Stimulated activated CD4-positive, alpha-beta T cell treated with anti-CD3 and anti-CD28 coated beads, Interleukin-1b, Interleukin-23, amount 100 ng/mL, for 1 hour (primary cell): ENCODE measurements at places on chromosomes 5 and 9.

DNA sequence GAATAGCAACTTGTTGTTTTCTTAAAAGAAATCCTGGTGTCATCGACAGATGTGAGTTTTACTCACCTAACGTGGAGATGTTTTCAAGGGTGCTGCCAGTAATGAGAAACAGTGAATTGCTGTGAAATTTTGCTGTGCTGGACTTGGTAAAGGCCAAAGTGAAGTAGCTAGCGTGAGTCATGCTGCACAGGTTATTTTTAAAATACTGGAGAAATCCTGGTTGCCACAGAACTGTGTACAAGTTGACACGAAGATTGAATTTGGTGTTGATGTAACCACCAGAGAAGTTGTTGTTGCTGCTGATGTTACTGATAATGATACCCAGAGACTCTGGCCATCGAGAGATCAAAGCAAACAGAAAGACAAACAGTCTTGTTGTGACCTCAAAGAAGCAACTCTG, 187.9 kb upstream of the NFIL3 start:
- DNase-seq: no peak

DNA sequence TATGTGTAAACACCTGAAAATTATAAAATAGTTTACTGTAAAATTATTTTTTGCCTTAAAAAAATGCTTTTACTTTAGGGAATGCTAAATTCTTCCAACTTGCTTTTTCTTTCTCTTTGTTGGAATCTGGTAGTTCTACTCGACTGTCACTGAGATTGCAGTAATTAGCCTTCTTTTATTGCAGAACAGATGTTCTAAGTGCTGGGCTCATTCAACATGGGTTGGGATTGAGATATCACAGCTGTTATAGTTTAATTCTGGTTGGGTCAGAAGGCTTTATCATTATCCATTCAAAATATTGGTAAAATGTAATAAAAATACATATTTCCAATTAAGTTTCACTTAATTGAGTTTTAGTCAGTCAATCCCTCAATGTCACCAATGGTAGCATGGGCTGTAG, 686.7 kb downstream of the CDH18 start:
- no peak for DNase-seq

GRCh38 chr9:120066315-120066714, 513.7 kb downstream of the CDK5RAP2 start:
- DNase-seq: no peak

GRCh38 chr5:120239086-120239485, 225.0 kb upstream of the PRR16 start:
- no peak for DNase-seq

GRCh38 chr9:33858423-33858822, 41.5 kb downstream of the UBE2R2 start:
- no peak for DNase-seq

- DNase-seq: no peak
Observed at GRCh38 chr5:151270599-151270998, 17.6 kb downstream of the GM2A start.

- DNase-seq: no peak
Observed at GRCh38 chr9:33162721-33163311, 4.3 kb downstream of the B4GALT1 start.

DNA sequence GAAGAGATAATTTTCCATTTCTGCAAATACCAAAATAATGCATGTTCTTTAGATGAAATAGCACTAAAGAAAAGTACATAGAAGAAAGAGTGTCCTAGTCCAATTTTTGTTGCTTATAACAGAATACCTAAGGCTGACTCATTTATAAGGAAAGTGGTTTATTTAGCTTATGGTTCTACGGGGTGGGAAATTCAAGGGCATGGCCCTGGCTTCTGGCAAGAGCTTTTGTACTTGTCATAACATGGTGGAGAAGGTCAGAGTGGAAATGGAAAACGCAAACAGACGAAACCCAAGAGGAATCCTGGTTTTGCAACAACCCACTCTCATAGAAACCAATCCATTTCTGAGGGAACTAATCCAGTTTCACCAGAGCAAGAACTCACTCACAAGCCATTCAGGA, 283.7 kb downstream of the CSNK1G3 start:
- DNase-seq: no peak

GRCh38 chr5:134561871-134562296, 36.4 kb downstream of the JADE2 start:
- no peak for DNase-seq

GRCh38 chr5:543351-543750, 19.1 kb upstream of the SLC9A3 start:
- no peak for DNase-seq

- DNase-seq: no peak
Observed at GRCh38 chr5:150637245-150638052, 3.0 kb upstream of the SYNPO start.

DNA sequence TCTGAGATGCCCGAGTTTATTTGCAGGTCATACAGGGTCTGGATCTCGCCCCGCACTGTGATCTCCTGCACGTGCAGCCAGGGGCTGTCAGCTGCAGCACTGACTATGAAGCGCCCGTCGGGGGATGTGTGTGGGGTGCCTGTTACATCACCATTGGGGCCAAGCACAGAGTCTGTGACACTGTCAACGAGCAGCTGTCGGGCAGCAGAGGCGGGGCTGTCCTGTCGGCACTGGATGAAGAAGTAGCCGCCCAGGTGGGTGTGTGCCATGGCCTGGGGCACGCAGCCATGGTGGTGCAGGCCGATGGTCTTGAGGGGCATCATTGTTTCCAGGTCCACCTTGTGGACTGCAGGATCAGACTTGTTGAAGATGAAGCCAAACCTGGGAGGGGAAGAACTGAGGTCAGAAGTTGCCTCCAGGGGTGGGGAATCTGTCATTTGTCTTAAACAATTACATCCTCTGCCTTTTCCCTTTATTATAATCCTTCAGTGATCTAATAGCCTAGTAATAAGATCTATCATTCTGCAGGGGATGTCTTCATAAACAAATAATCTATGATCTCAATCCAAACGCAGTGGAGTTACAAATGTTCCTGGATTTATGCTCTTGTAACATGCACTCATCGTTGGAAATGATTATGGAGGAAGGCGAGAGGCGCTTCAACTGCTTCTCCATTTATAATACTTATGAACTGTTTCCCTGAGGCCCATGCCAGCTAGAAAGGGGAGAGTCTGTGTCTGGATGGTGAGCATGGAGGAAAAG, 147.8 kb downstream of the HSPA4 start:
- no peak for DNase-seq

- DNase-seq: no peak
Observed at GRCh38 chr9:84750152-84750865, 80.8 kb downstream of the NTRK2 start.

DNA sequence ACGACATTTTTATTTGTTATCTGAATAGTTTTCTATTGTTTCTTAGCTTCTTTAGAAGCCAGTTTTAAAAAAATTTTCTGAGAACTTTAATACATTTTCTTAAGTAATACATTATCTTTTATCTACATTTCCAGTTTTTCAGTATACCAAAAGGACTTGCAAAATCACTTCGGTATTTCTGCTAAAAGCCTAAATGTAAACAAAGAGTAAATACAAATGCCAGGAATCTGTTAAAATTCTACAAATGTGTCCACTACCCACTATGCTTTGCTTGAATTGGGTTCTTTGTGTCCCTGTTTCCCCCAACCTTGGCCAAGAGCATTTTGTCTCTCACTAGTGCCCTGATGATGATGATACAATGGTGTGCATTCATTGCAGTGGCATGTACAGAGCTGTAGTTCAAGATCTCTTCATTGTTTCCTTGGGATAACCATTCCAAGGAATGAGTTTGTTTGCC, 611.2 kb downstream of the NR2F1-AS1 start:
- DNase-seq: no peak

DNA sequence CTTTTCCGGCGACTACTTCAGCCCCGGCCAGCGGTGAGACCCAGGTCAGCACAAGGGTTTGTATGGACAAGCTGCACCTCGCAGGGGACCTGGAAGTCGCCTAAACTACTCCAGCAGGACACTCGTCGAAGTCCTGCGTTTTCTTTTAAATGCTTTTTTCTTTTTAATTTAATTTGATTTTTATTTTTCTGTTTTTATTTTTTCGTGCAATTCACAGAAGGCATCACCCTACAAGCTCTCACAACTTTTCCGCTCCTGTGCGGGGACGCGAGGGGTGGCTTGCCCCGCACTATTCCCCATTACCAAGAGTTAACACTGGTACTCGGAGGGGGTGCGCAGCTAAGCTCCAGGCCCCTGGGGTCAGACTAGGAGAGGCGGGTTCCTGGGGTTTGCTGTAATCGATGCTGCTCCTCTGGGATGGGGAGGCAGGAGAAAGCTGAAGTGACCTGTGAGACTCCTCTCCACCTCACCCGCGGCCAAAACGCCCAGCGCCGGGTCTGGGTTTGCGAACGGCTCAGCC, 1.3 kb downstream of the EDIL3 start:
- DNase-seq: no peak

DNA sequence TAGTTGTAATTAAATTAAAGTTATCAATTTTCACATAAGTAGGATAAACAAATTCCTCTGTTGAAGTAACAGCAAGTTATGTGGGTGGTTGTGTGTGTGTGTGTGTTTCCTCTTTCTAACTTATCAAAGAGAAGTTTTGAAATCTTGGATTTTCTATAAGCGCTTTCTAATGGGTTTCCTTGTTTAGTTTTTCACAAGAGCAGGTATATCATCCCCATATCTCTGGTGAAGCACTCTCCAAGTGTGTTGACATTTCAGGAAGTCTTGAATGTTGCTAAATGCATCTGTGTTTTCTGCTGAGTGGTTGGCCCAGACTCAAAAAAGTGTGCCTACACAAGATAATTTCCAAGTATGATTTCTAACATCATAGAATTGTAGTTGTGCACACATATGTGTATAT, 43.3 kb downstream of the PRDM6 start:
- no peak for DNase-seq

DNA sequence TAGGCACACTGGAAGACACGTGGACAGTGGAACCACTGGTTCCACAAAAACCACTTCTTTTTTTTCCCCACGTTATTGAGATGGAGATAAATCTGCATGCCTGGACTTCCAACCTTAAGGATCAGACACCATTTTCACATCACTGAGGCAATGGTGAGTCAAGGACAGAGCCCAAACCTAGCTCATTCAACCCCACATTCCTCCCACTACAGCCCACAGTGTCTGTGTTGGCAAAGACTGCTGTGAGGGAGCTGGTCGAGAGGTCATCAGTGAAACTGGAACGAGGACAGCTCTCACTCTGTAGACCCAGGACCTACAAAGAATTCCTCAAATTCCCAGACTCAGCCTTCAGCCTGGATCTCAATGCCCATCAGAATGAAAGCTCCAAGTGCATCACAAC, 74.8 kb downstream of the ABCA1 start:
- no peak for DNase-seq

DNA sequence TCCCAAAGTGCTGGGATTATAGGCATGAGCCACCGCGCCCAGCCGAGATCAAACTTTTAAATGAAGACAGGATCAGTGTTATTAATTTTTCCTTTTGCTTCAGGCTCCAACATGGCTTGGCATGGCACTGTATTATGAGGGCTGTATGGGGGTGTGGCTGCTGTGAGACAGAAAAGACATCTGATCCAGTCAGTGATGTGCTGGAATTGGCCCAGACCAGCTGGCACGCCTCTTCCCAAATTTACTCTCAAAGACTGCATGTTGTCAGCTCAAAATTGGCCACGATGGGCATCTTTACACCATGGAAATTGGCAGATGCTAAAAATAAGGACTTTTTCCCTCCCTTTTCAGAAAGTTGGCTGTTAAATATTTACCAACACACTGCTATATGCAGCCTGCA, 12.1 kb upstream of the COL27A1 start:
- no peak for DNase-seq

GRCh38 chr5:108451269-108451668, 69.4 kb upstream of the FBXL17 start:
- no peak for DNase-seq

DNA sequence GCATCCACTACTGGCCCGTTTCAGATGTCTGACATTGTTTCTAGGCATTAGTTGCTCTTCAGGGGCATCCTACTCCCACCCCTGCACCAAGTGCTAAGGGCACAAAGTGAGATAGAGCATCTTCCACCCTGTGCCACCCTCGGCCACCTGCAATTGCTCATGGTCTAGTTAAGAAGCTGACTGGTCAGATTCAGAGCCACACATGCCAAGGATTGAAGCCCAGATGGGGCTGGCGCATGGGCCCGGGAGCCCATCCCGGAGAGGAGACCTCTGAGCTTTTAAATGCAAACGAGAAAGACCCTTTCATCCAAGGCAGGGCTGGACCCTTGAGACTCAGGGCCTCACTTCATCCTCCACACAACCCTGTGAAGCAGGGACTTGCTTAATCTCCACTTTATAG, 28.5 kb downstream of the HRH2 start:
- DNase-seq: no peak

DNA sequence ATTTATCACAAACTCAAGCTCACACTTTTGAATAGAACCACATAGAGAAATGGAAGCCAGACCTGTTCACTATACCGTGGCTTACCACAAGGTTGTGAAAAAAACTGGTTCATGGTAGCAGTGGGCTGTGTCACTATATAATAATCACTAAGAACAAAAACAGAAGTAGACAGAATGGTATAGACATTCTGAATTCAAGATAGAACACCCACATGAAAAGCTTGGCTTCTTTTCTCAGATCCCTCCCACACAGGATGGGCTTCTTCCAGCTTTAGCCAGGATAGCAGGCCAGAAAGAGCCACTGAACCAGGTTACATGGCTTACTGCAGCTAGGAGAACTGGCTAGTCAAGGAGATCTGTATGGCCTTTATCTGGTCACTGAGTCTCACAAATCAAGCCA, 6.1 kb upstream of the NRG2 start:
- DNase-seq: no peak

- DNase-seq: no peak
Observed at GRCh38 chr5:129904667-129905472, 605 bp downstream of the CHSY3 start.

GRCh38 chr5:44797841-44798240, 10.9 kb upstream of the MRPS30 start:
- DNase-seq: no peak
